Spinal cord (tissue), 10 donors: ENCODE measurements at places on chromosomes 5 and 9.

DNA sequence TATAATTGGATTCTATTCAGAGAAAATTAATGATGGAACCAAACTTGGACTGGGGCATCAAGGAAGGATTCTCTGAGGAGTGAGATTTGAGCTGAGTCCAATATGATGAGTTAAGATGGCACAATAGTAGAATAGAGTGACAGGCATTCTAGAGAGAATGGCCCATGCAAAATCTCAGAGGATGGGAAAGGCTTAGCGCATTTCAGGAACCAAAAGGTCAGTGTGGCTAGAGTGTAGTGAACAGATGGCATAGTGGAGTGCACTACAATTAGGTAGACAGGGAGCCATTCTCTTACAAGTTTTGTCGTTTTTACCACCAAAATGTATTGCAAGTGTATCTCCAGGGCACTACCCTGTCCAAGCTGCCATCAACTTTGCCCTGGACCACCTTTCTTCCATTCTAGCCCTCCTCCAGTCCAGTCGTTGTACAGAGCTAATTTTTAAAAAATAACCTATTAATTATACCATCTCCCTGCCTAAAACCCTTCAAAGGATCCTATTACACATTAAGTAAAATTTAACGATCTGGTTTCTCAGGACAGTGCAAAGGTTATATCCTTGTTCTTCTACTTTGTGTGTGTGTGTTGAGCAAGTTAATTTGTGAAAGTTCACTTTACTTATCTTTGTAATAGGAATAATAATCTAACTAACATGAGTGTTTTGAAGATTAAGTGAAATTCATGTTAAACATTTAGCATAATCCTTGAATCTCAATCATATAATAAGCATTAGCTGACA lies 211.7 kb downstream of the COMMD10 start:
- DNase-seq, result no peak

DNA sequence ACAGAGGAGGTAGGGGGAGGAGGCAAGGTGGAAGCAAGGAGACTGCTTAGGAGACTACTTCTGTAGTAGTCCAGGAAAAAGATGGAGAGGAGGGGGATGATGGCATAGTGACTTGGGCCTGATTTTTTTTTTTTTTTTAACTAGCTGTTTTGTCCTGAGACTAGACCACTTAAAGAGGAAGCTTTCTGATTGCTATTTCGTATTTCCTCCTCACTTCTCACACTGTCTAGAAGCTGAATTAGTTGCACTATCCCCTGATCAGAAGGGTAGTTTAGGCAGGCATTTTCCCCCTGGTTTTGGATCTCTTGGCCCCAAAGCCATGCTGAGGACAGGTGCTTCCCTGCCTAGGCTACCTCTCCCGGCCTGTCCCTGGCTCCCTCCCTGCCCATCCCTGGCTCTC lies 14.9 kb downstream of the LARP1 start:
- DNase-seq, result no peak

DNA sequence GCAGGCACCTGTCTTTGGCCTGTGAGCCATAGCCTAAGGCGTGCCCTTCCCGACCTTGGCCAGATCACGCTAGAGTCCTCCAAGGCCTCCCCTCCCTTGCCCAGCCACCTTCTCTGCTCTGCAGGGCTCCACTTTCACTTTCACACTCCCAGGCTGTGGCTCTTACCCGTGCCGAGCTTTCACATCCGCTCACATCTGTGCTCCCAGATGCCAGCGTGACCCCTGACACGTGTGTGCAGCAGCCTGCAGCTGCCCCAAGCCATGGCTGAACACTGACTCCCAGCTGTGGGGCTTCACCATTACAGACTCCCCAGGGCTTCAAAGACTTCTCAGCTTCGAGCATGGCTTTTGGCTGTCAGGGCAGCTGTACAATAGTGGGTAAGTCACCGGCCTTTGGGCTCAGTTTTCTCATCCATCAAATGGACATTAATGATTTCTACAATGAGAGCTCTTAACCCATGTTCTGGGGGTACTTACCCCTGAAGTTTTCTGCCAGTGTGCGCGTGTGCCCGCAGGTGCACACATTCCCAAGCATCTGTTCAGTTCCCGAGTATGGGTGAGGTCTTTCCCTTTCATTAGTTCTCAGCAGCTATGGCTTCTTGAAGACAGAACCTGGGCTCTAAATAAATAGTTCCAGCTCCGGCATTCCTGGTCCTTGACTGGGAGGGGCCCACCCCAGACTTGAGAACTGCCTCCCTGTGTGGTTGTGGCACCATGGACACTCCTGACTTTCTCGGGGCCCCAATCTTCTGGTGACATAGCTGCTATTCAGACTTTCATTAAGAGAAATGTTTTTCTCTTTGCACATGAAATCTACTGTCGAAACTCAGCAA lies 118.6 kb downstream of the RGS3 start:
- DNase-seq, result no peak

DNA sequence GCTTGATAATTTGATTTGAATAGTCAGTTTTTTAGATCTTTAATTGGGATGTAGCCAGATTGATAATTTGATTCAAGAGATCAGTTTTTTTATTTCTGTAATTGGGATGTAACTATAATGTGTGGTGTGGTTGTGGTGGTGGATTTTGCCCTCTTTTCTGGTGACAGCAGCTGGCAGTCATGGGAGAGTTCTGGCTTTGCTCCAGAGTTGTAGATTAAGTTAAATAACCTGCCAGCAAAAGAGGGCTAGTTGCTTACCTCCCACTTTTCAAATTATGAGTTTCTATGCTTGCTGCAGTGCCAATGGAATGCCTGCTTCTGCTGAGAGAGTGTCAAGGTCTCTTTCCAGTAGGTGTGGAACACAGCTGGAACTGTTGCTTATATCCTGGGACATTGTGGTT lies 315.1 kb downstream of the CCDC171 start:
- no peak for DNase-seq

DNA sequence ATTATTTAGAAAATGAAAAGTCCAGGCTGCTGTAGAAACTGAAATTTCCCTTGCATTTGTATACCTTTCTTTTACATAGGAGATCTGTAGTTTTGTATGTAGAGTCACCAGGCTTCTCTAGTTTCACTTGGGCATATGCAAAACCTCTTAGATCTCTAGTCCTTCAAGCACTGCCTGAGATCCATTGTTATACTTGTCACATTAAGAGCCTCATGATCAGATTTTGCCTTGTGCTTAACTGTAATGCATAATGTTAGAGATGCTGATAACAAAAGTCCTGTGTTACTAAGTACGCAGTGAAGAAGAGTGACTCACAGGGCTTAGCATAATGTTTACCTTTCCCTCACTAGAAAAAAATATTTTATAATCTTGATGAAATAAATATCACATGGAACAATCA lies 250.2 kb downstream of the CYLC2 start:
- peak; percentile 50 for DNase-seq

DNA sequence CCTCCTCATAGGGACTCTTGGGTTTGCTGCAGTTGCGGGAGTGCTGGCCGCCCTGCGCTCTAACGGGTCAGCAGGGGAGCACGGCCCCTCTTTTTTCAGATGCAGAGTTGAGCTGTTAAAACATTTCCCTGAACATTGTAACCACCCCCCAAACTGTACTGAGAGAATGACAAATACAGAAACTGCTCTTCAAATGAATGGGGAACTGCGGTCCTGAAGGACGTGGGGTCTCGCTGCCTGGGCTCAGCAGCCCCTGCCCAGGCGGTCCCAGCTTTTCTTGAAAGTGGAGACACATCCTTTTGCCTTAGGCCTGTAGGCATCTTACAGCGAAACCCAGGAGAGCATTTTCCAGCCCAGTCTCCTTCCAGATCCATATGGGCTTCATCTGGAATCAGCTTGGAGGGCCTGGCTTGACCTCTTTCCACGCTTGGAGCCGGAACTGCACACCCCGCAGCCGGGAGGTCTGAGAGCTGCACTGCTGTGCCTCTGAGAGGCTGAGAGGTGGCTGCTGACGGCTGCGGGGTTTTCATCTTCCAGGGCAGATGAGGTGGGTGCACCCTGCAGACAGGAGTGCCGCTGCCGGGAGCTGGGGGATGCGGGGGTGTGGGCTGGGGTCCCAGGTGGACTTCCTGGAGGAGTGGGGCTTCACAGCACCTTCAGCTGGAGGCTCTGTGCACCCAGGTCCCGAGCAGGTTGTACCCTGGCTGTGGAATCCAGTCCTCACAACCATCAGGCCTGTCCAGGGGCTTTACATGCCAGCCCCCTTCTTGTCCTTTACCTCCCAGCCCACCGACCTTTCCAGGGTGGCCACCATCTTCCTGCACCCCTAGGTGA lies 1.2 kb upstream of the AGPAT2 start:
- DNase-seq, result no peak

DNA sequence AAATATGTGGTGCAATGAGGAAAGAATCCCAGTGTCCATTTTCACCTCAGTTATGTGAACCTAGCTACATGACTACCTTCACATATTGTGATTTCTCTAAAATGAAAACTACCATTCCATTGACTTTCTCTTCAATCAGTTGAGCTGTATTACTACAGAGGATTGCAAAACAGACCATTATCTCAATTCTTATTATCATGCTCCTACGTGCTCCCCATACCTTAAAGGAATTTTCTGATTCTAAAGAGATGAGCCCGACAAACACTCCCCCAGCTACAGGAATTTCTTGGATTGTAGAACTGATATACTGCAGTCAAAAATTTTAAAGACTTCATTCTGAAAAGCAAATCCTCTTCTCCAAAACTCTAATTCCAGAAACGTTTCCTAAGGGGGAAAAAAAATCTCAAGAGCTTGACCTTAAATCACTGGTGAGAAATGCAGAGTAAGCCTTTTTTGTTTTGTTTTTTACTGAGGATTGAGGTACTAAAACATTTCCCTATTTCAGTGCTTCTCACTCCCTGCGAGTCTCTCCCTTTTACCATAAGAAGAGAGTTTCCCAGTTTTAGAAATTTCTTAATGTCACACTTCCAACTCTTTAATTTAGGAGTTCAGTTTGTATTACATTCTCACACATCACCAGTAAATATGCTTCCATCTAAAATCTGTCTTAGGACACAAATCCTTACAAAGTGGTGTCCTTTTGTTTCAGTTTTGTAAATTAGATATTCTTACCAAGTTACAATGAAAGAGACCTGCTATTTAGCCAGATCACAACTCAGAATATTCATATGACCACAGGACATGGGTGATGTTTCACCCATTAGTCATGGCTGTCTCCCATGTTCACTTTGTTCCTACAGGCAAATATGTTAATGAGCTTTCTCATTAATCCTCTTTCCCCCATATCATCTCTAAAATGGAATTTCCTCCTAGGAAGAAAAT lies 203.8 kb downstream of the TSSK1B start:
- DNase-seq, result no peak

- DNase-seq, result no peak
Measured at GRCh38 chr9:80326105-80326504, 754.3 kb downstream of the TLE4 start.

DNA sequence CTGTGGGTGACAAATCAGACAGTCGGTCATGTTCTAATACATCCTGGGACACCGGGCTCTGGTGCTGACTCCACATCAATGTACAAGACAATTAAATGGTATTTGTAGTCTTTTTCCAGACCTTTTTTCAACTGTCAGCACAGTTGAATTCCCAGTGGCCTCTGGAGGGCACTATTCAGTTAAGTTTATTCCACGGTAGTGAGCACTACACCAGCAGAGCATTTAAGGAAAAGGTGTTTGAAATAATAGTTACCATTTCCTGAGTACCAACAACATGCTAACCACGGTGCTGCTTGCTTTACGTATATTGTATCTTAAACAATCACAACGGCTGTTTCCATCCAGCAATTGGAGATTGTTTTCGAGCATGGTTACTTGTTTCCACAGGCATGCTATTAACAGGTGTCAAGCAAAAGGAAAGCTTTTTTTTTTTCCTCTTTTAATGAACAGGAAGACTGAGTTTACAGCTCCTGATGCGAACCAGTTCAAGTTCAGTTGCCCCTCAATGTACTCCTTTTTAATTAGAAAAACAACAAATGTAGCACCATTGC lies 186.7 kb downstream of the PDZD2 start:
- DNase-seq, result no peak

DNA sequence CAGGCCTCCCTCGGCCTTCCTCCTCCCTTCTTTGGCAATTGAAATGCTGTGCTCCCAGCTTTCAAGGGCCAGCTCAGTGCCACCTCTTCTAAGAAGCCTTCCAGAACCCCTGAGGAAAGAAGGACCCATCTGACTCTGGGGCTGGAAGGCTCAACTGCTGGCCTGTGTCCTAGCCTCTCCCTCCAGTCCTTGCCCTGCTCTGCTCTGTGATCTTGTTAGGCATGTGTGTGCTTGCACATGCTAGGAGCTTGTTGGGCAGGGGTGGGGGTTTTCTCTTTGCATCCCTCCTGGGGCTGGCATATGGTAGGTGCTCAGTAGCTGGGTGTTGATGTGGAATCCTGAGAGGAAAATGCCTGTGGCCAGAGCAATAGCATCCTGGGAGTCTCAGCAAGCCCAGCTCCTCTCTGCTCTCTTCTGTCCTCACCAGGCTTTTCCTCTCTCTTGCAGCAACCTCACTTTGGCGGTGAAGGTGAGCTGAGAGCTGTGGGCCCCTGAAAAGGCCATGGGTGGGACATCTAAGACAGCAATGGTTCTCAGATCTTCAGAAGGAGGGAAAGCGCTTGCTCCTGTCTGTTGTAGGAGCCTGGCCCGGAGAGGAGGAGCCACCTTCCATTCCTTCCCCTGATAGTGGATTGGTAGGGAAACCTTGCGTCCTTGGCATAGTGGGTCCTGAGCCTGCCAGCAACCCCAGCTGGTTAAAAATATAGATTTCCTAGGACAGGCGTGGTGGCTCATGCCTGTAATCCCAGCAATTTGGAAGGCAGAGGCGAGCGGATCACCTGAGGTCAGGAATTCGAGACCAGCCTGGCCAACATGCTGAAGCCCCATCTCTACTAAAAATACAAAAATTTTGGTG lies 9.9 kb downstream of the DOLK start:
- no peak for DNase-seq

- DNase-seq, result no peak
Measured at GRCh38 chr5:150120617-150121447, 34.5 kb upstream of the CSF1R start.

DNA sequence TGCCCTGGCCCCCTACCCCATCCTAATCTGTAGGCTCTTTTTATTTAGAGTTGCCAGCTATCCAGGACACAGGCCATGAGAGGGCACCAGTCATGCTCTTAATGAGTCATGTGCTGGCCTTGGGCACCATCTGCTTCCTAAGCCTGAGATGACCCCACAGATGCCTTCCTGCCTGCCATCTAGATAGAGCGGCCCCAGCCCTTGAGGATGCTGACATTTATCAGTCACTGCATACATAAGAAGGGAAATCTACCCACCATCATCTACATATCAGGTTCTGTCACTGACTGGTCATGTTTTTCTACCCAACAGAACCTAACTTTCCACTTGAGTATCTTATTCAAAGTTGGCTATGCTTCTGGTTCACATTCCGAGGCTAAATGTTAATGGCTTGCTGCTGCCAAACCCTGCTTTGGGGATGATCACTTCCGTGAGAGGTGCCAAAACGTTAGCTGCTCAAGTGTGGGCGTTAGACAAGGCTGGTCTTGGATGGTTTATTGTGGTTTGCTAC lies 49.9 kb upstream of the TTC23L start:
- DNase-seq, result no peak

GRCh38 chr9:37035648-37036370 lies 1.7 kb upstream of the PAX5 start:
- DNase-seq, result peak; percentile 18
